ENCODE measurements at places on chromosomes 6 and 20. TPM values are rescaled to one million over a fixed set of nuclear protein-coding genes. Genes with fewer than 3 reads are reported as not detected.
A peak's percentile ranks its signal among the peaks of the same experiment; 100 is the strongest.

DNA sequence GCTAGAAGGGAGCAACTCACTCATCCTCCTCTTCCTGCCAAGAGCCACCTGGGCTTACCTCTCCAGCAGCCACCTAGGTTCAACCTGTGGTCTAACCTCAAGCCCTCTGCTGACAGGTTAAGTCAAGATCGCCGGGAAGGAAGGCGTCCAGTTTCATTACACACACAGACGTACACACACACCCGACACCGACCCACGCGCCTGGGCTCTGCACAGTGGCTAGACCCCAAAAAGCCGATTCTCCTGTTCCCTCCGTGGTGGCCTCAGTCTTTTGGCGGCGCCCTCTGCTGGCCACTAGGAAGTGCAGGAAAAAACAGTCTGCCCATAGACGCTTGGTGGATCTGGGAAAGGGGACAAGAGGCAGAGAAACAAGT, 52.8 kb downstream of the MRPL14 start:
- peak; percentile 86 for DNase-seq

DNA sequence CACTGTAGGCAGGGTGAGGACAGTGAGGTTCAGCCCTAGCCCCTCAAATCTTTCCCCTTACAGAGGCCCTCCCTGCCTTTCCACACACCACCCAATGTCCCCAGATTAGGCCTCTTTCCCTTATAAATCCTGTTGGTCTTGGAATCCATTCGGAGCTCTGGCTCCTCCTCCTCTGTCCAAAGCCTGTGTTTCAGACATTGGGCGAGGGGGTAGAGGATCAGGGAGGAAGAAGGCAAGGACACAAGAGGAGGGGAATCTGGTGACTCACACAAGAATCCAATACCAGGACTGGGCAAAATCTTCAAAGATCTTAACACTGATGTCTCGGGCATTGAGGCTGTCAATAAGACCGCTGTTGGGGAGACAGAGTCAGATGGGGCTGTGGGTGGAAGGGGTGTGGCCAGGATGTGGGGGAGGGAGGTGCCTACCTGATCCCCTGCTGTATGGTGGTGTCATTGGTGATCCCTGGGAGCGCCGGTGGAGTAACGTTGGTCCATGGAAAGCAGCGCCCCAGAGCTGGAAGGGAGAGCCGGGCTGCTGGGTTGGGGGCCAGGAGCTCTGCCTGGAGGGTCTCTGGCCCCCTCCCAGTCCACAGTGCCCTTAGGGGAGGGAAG, 7.6 kb downstream of the SLC44A4 start:
- no peak for DNase-seq

DNA sequence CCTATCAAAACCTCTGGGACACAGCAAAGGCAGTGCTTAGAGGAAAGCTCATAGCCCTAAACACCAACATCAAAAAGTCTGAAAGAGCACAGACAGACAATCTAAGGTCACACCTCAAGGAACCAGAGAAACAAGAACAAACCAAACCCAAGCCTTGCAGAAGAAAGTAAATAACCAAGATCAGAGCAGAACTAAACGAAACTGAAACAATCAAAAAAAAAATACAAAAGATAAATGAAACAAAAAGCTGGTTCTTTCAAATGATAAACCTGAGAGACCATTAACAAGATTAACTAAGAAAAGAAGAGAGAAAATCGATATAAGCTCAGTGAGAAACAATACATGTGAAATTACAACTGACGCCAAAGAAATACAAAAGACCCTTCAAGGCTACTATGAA, 34.8 kb upstream of the RUNX2 start:
- DNase-seq = peak; percentile 24

Gene AURKA
- total RNA-seq = 92.7 TPM

- DNase-seq = no peak
Measured at GRCh38 chr6:149492798-149493343, 8.1 kb upstream of the ZC3H12D start.

Gene CFB
- total RNA-seq = not detected

Gene PDYN
- total RNA-seq = not detected

- DNase-seq = no peak
Measured at GRCh38 chr6:34239893-34240292, 3.2 kb downstream of the HMGA1 start.

DNA sequence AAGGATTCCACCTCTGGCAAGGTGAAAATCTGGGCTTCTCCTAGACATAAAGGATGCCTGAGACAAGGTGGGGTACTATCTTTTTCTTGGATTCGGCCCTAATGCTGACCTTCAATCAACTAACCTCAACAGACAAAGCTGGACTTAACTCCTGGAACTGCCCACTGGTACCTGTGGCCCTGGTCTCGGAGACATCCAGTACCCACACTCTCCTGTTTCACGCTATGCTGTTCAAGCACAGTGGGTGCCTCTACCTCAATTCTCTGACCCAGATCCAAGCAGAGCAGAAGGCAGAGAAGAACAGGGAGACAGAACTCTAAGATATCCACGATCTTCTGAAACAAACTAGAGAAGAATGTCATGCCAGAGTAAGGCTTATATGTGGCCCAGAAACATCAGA, 189.8 kb upstream of the FOXQ1 start:
- no peak for DNase-seq

- no peak for DNase-seq
Measured at GRCh38 chr6:158560836-158561320, 987 bp downstream of the TMEM181 start.

DNA sequence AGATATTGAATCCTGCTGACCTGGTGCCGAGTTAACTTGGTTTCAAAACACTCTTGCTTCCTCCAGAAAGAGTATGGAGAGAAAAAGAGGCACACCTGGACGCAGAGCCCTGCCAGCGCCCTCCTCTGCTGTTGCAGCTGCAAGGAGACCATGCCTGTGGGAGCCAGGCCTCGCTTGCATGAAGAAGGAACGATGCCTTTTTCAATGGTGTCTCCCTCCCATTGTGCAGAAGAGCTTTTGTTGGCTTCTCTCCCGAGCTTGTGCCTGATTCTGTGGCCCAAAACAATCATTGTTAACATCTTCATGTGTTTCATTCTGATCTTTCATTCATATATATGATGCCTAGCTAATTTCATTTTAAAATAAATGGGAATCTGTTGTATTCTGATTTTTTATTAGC, 98.1 kb downstream of the FAM120B start:
- DNase-seq = no peak

- no peak for DNase-seq
Measured at GRCh38 chr6:39211183-39211582, 18.1 kb downstream of the KCNK5 start.

Gene TRDN
- not detected for total RNA-seq

DNA sequence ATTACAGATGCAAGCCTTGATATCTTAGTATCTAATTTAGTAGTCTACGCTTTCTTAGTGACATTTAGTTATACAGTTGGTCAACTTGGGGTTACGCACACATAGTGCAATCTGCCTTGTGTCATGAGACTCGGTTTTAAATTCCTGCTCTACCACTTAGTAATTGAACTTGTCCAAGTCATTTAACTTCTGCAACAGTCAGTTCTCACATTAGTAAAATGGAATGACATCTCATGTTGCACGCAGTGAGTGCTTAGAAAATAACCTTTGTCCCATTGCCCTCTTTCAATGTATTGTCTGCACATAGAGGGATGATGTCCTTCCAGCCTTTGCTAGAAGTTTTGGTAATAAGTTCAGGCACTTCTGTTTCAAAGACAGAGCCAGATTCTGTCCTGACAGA, 48.6 kb downstream of the TMEM170B start:
- no peak for DNase-seq

DNA sequence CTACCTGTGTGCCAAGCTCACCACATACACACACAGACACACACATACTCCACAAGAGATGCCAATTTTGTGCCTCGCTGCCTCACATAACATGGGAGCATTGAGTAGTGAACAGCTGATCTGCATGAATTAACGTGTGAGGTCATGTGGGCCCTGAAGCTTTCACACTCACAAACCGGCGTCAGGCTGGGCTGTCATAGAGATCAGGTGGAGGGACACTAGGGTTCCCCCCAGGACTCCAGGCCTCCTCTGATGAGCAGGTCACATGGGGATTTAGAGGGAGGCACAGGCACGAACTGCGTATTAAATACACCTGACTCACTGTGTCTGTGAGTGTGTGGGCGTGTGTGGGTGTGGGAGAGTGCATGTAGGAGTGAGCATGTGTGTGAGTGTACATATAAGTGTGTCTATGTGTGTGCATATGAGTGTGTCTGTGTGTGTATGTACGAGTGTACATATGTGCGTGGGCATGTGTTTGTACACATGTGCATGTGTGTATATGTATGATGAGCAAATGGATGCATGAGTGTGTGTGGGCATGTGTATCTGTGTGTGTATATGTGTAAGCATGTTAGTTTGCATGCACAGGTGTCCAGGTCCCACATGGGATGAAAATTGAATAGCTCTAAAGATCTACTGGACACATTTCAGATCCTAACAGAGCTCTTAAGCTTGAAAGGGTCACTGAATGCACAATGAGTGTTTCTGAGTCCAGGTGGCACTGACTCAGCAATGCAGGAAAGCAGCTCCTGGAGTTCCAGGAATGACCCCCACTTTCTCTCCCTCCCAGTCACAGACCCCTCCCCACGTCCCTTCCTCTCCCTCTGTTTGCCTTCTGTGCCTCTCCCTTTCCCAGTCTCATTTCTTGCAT, 336.6 kb downstream of the PREX1 start:
- DNase-seq = no peak

- no peak for DNase-seq
Measured at GRCh38 chr6:44044154-44044539, 83.1 kb downstream of the MRPL14 start.
